ENCODE measurements at places on chromosomes 6 and 20.
A peak's percentile ranks its signal among the peaks of the same experiment; 100 is the strongest.

- DNase-seq, result no peak
Observed at GRCh38 chr20:326645-327185, 1.4 kb downstream of the SOX12 start.

DNA sequence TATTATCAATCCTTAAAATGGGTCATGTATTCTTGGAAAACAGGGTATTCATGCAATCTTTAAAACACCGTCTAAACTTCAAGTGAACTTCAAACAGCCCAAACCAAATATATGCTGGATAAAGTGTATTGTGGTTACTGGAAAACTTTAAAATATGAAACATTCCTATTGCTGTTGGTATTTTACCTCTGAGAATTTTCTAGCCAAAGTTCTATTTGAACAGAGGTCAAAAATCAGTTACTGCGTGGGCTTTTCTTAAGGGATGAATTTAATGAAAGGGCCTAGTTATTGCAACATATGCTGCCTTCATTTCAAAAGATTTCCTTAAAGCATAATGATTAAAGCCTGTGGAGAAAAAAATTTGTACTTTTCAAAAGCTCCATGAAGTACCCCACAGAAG, 436.0 kb downstream of the PLCB1 start:
- no peak for DNase-seq

DNA sequence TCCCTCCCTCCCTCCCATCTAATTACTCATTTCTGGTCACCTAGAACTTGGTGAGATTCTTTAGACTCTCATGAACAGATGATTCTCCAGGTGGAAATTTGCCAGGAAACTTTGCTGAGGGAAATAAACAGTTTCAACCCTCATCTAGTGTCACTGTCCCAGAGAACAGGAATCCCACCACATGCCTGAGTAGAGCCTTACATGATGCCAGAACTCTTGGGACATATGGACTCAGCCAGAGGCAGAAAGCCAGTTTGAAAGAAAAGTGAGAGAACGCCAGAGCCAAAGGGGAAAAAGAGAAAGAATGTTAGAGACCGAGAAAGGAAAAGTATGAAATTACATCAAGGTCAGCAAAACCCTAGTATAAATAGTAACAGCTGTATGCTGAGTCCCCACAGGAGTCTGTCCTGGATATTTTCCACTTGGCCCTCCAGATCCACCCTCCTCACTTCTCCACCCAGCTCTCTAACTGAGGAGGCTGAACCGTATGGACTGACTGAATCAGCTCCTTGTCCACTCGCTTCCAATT, 127.5 kb upstream of the COL21A1 start:
- DNase-seq, result no peak

DNA sequence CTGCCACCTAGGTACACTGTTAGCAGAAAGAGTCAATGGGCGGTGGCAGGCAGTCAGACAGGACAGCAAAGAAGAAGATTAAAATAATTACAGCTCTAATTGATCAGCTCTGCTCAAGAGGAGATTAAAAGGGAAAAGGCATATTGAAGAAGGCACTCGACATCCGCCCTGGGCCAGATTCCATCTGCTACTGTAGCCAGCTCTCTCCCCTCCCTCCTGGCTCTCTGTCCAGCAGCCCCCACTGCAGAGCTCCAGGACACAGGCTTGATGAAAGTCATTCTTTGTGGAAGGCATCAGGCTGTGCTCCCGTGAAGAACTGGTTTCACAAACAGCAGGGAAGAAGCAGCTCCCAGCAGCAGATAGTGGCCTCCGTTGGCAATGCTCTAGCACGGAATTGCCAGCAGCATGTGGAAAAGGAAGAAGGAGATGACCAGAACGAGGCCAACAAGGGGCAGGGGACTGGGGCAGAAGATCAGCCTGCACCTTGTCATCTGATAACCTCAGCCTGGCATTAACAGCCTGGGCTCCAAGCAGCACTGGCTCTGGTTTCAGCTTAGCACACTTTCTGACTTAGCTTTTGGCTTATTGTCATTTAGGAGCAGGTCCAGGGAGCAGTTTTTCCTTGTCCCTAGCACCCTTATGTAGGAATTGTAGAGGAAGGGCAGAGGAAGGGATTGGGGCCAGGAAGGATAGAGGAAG, 465.9 kb downstream of the KIF16B start:
- no peak for DNase-seq

DNA sequence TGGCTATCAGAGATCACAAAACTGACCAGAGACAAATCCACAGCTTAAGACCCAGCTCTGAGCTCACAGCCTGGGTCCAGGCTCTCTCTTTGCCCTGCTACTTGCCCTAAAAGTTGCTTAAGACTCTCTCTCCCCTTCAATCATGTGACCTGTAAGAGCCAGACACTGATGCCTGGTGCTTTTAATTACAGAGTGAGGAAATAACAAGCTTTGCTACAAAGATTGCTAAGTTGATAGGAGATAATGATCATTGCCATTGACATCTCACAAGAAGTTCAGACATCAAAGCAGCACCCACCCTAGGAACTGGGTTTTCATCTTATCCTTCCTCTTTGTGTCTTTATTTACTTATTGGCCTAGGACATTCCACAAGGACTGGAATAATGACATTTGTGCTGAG, 125.9 kb upstream of the CD93 start:
- DNase-seq, result no peak

- no peak for DNase-seq
Observed at GRCh38 chr6:13120483-13121482, 207.6 kb downstream of the TBC1D7 start.

DNA sequence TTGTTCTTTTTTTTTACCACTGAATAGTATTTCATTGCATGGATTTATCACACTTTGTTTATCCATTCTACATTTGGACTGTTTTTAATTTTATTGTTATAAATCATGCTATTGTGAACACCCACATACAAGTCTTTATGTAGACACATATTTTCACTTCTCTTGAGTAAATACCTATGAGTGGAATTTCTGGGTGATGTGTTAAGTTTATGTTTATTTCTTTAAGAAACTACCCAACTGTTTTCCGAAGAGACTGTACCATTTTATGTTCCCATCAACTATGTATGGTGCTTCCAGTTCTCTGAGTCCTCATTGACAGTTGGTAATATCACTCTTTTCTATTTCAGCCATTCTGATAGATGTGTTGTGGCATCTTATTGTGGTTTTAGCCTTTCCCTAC, 54.0 kb downstream of the RIN2 start:
- no peak for DNase-seq

DNA sequence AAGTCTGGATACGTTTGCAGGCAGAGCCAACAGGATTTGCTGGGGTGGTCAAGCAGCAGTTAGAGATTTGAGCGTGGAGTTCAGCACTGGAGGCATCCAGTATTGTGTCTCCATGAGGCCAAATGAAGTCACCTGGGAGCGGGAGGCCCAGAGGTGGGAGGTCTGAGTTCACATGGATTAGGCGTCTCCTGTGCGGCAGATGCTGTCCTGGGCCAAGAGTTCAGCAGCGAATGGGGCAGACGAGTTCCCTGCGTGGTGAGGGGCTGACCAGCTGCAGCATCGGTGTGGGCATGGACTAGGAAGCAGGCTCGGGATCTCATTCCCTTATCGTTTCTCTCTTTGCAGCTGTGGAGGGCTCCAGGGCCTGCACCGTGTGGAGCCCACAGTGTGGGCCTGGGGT, 66.2 kb downstream of the BCAS4 start:
- DNase-seq, result no peak

DNA sequence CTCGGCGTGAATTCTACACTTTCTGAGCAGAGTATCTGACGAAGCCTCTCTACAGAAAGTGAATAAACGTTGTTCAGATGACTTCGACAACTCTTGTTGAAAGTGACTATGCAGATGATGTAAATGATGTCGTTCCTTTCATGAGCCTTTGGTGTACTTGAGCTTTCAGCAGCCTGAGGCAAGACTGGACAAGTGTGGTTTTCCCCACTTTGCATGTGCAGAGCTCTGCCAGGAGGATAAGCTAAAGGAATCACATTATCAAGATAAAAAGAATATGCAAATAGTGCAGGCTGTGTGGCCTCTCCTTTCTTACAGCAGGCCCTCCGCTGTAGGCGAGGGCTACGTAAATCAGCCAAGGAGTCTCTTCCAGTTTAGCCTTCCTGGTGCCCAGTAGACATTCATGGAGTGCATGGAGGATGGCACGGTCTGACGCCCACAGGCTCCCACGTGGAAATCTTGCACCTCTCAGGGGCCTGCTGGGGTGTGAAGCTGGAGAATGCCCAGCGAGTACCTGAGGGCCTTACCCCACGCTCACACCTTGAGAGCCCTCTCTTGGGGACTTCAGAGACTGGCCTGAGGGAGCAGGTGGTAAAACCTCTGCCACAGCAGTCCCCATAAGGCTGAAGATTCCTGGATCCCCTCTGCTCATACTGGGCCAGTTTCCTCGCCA, 54.9 kb downstream of the RPP40 start:
- peak; percentile 44 for DNase-seq

DNA sequence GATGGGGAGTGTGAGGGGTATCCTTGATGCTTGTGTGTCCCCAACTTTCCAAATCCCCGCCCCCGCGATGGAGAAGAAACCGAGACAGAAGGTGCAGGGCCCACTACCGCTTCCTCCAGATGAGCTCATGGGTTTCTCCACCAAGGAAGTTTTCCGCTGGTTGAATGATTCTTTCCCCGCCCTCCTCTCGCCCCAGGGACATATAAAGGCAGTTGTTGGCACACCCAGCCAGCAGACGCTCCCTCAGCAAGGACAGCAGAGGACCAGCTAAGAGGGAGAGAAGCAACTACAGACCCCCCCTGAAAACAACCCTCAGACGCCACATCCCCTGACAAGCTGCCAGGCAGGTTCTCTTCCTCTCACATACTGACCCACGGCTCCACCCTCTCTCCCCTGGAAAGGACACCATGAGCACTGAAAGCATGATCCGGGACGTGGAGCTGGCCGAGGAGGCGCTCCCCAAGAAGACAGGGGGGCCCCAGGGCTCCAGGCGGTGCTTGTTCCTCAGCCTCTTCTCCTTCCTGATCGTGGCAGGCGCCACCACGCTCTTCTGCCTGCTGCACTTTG, at the start of gene TNF:
Gene TNF (plus strand): TSS at position 231 of the 567 bp plus-strand sequence. CDS start 177 bp downstream, at position 408.
- peak; percentile 82 for DNase-seq

- DNase-seq, result no peak
Observed at GRCh38 chr6:92806254-92806653, 613.1 kb downstream of the EPHA7 start.

DNA sequence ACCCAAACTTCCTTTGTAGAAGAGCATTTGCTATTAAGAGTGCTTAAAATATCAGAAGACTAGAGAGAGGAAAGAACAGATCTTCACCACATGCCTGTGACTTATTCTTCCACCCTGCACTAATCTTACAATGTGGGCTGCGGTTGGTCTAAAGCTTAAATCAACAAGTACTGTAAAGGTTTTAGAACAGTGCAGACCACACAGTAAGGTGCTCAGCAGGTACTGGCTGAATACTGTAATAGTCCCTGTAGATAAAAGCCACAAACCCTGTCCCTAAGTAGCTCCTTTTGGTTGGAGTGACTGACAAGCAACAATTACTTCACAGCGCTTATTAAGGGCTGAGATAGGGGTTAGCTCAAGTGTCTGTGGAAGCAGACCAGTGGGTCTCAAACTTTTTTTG, 972 bp upstream of the PHF3 start:
- no peak for DNase-seq

DNA sequence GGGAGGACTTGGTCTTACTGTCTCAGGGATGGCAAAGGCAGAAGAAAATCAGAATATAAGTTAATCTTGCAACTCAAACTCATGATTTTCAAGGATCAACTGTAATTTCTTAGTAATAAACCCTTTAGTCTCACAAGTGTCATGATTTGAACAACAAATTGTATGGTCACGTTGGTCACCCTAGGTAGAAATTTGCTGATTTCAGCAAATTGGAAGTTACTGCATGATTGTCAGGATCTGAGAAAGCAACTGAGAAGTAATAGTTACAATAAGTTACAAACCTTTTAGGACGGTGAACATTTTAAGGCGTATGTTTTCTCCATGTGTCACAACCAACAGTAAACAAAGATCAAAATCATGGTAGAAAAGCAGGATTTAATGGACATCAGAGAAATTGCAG, 375.2 kb downstream of the PLCB1 start:
- no peak for DNase-seq

- DNase-seq, result no peak
Observed at GRCh38 chr6:75089151-75089897, 116.5 kb downstream of the COL12A1 start.

DNA sequence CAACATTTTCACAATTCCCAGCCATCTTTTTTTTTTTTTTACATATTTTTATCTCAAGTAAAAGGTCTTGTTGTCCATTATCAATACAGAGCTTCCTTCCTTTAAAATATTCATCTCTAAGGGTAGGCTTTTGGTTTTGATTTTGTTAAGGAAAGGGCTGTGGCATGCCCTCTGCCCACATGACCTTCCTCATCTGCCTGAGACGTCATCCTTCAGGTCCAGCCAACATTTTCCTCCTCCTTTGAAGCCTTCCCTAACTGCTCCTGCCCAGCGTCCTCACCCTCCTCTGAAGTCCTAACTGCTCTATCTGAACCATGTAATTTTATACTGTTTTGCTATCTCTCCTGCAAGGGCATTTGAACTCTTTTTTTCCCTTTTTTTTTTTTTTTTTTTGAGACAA, 73.9 kb upstream of the TGM3 start:
- DNase-seq, result no peak

DNA sequence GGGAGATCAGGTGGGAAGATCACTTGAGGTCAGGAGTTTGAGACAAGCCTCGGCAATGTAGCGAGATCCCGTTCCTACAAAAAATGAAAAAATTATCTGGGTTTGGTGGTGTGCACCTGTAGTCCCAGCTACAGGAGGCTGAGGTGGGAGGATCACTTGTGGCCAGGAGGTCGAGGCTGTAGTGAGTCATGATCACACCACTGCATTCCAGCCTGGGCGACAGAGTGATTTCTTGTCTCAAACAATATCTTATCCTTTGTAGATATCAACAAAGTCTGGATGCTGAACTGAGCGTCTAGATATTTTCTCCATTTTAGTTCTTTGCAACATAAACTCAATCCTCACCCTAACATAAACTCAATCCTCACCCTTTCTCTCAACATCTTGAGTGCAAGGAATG, 197.6 kb downstream of the DTNBP1 start:
- DNase-seq, result no peak

GRCh38 chr6:105220186-105220585, 40.4 kb upstream of the POPDC3 start:
- DNase-seq, result no peak

- DNase-seq, result no peak
Observed at GRCh38 chr20:7348253-7348652, 580.8 kb downstream of the BMP2 start.

DNA sequence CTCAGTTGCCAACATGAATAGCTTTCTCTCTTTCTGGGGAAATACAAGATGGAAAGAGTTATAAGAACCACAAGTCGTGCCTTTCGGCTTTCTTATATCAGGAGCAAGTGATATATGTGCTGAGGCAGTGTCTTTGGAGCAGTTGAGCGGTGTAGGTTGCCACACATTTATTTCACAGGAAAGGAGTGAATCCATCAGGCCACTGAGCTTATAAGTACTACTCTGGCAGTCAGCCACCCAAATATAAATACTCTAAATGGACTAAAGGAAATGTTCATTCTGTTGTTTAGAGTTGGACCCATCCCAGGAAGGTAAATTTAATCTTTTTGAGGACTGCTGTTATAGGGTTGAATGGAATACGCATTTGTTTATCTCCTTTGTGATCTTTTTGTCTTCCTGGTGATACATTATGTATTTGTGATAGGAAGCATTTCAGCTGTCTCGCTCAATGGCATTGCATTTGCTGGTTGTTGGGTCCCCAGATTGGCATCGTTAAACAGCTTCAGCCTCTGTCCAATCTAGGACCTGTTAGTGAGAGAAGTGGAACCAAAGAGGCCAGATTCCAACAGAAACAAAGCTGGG, 139.7 kb downstream of the SOBP start:
- no peak for DNase-seq

Data from GM13977 (cell line).